BJ (cell line): ENCODE measurements at places on chromosomes 3 and 15.

- DNase-seq: no peak
These were observed 1260.4 kb downstream of the ROBO1 start for GRCh38 chr3:78507196-78507984.

DNA sequence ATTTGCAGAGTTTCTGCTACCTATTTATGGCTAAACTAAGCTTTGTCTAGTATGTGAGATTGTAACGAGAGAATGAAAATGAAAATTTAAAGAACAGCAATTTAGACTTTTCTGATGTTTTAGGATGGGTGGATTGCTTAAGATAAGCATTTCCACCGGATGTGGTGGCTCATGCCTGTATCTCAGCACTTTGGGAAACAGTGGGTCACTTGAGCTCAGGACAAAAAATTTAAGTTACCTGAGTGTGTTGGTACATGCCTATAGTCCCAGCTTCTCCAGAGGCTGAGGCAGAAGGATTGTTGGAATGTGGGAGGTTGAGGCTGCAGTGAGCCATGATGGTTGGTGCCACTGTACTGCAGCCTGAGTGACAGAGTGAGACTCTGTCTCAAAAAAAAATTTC, 3.3 kb downstream of the PPP4R2 start:
- DNase-seq: no peak

GRCh38 chr3:59515966-59516365, 466.1 kb upstream of the CFAP20DC start:
- no peak for DNase-seq

- peak; percentile 71 for DNase-seq
These were observed 10.0 kb downstream of the GATA2 start for GRCh38 chr3:128482666-128483656.

DNA sequence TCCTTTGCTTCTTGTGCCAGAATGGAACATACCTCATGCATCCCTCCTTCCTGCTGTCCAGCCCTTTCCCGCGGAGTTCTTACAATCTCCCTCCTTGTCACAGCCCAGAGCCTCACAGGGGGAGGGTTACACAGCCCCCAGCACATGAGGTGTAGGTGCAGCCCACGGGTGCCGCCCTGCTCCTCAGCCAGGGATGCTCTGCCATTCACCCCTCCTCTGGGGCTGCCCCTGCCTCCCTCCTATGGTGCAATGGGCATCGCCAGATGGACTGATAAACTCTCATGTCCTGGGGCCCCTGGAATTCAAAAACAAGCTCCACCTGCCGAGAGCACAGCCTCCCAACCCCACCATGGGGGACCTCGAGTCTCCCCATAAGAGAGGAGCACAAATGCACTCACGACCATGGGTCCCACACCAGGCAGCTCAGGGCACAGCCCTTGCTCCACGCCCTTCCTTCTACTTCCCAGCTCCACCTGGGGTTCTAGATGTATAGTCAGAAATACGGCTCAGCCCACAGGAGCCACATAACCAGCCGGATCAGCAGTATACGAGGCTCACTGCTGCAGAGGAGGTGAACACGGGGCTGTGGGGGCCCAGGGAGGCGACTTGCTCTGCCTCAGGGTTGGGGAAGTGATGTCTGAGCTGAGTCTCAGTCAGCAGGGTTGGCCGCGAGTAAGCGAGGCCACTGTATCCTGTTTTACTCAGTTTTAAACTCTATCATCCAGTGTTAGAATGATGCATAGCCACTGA, 269.7 kb upstream of the LYSMD4 start:
- DNase-seq: no peak

DNA sequence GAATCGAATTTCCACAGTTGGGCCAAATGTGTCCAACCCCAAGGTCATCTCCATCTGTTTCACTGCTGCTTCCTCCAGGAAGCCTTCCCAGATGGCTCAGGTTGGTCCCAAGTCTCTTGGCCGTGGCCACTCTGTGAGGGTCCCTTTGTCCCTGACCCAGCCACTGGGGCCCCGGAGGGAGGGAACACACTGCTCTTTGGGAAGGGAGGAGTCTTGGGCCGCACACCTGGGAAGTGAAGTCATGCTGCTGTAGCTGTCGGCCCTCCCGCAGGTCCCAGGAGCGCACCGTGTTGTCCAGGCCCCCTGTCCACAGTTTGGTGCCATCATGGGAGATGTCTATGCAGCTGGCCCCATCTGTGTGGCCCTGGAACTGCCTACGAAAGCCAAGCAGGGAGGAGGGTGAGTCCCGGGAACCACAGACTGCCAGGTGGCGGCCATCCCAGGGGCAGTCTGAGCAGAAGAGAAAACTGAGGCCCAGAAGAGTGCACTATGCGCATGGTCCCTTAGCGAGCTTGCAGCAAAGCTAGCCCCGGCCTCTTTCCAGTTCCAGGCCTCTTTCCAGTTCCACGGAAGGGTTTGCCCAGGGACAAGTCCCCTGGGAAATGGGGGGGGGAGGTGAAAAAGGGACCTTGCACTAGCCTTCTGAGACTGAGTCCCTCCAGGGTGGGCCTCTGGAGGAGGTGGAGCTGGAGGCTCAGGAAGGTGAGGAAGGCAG, 44.6 kb downstream of the TLE3 start:
- no peak for DNase-seq

DNA sequence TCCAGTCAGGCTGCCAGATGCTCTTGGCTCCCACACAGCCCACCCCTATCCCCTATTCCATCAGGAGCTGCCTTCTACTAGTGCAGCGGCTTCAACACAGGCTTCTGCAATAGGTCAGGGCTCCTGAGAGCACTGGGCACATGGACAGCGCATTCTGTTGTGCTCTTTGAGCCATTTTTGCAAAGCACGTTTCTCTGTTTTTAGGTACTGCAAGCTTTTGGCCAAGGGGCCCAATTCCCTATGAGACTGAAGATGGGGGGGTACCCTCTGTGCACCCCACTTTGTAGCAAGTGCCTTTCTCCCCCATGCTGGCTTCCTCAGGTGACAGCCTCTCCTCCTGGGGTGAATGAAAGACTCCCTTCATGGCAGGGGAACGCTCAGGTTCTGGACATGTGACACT, 31.2 kb downstream of the CHDH start:
- DNase-seq: no peak

- no peak for DNase-seq
These were observed 18.2 kb downstream of the HEG1 start for GRCh38 chr3:125037498-125038150.

GRCh38 chr15:27278761-27279160, 307.8 kb downstream of the GABRG3 start:
- DNase-seq: no peak

- DNase-seq: no peak
These were observed 168.0 kb downstream of the SHOX2 start for GRCh38 chr3:157938154-157938779.

- DNase-seq: no peak
These were observed 14.8 kb upstream of the SEMA5B start for GRCh38 chr3:123042413-123042812.

GRCh38 chr15:73717802-73718201, 33.6 kb downstream of the CD276 start:
- DNase-seq: no peak

DNA sequence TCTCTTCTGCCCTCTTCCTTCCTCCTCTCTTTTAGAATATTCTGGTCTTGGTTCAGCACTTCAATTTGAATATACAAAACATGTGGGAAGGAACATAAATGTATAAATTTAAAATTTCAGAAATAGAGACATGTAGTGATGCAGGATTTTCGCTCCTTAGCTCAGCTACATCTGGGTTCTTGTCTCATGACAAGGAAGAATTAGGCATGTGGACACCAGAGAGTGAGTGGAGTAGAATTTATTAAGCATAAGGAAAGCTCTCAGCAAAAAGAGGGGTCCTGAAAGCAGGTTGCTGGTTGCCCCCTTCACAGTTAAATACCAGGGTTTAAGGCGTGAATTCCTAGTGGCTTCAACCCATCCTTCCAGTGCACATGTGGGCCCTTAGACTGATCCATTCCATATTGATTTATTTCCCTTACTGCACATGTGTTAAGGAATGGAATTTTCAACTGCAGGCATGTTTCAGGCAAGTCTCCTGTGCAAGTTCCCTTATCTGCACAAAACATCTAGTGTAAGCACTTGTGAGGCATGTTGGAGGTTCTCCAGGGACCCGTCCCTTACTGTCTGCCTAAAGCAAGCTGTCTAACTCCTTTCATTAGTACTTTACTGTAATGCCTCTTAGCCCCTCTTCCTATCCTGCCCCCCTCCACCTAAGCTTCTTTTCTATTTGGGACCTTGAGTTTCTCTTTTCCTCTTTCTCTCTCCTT, 133.2 kb upstream of the STRIT1 start:
- DNase-seq: no peak

DNA sequence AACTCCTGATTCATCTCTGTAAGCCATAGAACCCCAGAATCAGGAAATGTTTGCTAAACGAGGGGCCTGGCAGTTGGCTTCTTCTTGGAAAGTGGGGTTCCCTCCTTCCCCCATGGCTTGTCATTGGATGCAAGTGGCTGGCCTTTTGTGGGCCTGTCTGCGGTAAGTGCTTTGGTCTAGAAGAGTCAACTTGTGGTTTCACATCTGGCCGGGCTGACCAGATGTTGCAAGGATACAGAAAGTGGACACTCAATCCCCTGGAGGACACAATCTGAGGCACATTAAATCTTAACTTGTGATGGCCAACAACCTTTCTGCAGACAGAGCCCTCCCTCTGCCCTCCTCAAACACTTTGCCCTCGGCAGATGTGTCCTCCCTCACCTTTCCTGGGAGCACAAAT, 1.1 kb downstream of the FAH start:
- no peak for DNase-seq

GRCh38 chr3:53188720-53189119, 27.7 kb downstream of the PRKCD start:
- DNase-seq: no peak

DNA sequence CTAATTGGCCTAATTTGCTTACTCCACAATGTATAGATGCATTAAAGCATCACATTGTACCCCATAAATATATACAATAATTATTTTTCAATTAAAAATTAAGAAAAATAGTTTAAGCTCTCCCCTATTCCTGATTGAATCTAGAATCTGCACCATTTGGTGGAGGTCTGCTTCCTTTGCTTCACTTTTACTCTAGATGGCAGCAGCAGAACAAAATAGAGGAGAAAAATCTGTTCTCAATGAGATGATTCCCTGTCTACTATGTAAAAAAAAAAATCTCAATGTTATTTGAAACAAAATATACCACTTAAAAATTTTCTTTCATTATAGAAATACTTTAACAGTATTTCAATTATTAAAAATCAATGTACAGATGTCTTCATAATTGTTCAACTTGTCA, 109.6 kb upstream of the FXR1 start:
- DNase-seq: no peak

GRCh38 chr15:72785841-72786240, 2.3 kb upstream of the ADPGK start:
- no peak for DNase-seq

DNA sequence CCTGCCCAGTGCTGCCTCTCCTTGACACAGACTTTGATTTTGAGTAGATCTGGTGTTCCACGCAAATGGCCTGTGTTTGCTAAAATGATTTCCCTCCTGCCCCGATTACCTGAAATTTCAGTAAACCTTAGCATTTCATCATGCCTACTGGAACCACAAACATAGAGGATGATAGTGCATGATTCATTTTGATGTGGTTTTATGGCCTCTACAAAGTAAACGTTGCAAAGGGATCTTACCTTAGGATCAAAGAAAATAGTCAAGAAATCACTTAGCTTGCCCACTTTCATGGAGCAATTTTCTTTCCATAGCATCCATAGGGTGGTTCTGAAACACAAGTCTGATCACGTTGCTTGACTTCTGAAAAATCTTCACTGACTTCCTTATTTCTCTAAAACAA, 524.6 kb upstream of the ATP11B start:
- no peak for DNase-seq
